ENCODE measurements at places on chromosomes 3 and 15. TPM values are rescaled to one million over a fixed set of nuclear protein-coding genes. Genes with fewer than 3 reads are reported as not detected.

P2RY1 gene
- not detected for total RNA-seq

ASB14 gene
- not detected for total RNA-seq

NGRN gene
- total RNA-seq, result 105 TPM

GRCh38 chr15:24761704-24762302 is 86.2 kb downstream of the NPAP1 start:
- peak; percentile 19 for DNase-seq
- H3K4me3 ChIP-seq, result no peak overlapping the region
- no peak overlapping the region for H3K27ac ChIP-seq

GRCh38 chr3:56424885-56425284 is 43.4 kb downstream of the ERC2 start:
- peaks cover 2% of the 10 kb centered on the region for H3K27me3 ChIP-seq
- no peak for DNase-seq
- no peak overlapping the region for H3K4me3 ChIP-seq
- no peak overlapping the region for H3K27ac ChIP-seq
- no peaks in the 10 kb centered on the region for H3K36me3 ChIP-seq
- no peaks in the 10 kb centered on the region for H3K4me1 ChIP-seq

- peaks cover 3% of the 10 kb centered on the region for H3K27me3 ChIP-seq
- H3K36me3 ChIP-seq, result peaks cover 12% of the 10 kb centered on the region
- no peak for DNase-seq
These were observed 171.8 kb downstream of the SMAD6 start for GRCh38 chr15:66873856-66874255.

GRCh38 chr3:60992395-60992794 is 258.9 kb downstream of the FHIT start:
- no peak overlapping the region for H3K27ac ChIP-seq
- H3K36me3 ChIP-seq, result no peaks in the 10 kb centered on the region
- no peaks in the 10 kb centered on the region for H3K27me3 ChIP-seq
- no peak for DNase-seq
- no peaks in the 10 kb centered on the region for H3K4me1 ChIP-seq
